CD4-positive, alpha-beta T cell treated with Interleukin-2 at 100 ng/mL for 4 hours (primary cell): ENCODE measurements at places on chromosomes 1 and 21.

DNA sequence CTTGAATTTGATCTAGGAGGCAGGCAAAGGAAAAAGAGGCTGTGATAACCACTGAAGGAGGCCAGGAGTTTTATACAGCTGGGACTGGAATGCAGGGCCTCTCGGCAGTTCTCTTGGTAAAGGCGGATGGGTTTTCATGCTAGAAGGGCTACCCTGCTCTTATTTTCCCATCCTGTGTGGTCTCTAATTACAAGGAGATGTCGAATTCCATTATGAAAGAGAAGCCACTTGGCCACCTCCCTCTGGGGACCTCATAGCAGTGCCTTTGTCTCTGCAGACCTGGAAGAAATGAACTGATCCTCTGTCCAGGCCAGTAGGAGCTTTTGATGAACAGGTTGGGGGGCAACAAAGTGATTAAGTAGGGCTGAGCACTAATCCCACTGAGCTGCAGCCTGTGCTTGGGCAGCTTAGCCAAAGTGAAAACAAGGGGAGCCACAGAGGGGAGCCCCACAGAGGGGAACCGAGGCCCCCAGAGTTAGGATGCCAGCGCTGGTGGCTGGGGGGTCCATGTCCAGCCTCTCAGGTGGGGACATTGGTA is 42.2 kb upstream of the BCAR3 start:
- no peak for DNase-seq

DNA sequence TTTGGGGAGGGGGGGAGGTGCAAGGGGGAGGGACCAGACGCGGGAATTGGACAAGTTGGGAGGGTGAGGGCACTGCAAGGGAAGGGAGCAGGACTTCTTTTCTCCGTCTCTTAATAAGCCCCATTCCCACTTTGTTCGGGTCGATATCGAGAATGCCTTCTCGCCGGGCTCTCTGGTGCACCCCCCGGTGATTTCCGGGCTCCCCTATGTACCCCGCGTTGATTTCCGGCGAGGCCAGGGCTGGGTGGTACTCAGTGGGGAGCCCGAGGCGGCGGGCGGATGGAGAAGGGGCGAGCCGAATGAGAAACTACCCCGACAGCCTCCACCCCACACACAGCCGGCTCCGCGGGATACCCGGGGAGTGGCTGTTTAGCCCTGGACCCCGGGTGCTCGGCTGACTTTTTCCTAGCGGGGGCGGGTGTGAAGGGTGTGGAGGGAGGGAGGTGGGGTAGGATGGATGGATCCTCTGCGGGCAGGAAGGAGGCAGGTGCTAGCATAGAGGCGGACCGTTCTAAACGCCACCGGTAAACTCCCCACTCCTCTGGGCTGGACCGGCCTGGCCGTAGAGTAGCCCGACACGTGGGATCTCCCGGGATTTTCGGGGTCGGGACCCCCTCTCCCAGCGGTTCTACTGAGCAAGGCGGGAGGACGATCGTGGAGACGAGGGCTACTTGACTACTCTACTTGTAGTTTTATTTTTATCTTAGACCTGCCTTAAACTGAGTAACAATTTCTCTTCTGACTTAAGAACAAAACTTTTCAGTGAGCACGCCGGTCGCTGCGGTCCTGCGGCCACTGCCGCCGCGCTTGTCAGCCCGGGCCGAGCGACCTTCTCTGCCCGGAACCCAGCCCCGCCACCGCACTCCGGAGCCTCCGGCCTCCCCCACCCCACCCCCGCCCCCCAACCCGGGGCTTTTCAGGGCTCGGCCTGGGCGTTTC is 1.0 kb downstream of the RNF220 start:
- DNase-seq, result peak; percentile 10

- DNase-seq, result no peak
These were observed 253.1 kb upstream of the IRF2BP2 start for GRCh38 chr1:234862944-234863515.

DNA sequence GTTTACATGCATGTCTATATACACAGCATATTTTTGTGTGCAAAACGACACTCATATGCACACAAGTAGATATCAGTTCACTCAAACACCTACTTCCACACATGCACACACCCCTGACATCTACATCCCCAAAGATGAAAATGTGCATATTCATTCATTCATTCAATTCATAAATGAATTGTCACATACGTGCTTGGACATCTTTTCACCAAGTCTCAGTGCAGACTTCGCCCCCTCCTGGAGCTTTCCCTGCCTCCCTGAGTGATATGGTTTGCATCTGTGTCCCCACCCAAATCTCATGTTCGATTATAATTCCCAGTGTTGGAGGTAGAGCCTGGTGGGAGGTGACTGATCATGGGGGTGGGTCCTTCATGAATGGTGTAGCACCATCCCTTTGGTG is 53.1 kb downstream of the CAMK2N1 start:
- DNase-seq, result no peak

GRCh38 chr1:70790232-70790923 is 257.2 kb downstream of the PTGER3 start:
- DNase-seq, result no peak

GRCh38 chr1:115949156-115949555 is 27.2 kb upstream of the SLC22A15 start:
- DNase-seq, result no peak

GRCh38 chr1:113002297-113002696 is 46.3 kb upstream of the SLC16A1 start:
- DNase-seq, result no peak

GRCh38 chr1:172143384-172144055 is 277.0 kb upstream of the C1orf105 start:
- DNase-seq, result no peak

DNA sequence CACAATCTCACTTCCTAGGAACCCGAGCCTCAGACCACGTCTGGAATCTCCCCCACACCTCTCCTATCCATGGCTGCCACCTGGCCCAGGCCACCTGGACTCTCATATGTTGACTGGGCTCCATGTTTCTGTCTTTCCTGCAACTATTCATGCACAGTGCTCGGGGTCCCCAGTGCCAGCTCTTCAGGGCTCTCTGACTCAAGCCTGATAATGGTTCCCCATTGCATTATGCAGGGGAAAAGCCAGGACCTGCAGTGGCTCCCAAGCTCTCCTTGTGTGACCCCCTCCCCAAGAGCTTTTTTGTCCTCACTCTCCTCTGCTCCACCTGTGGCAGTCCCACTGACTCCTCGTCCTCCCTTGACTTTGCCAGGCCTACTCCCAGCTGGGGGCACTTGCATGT is 417.6 kb downstream of the NPHP4 start:
- no peak for DNase-seq

DNA sequence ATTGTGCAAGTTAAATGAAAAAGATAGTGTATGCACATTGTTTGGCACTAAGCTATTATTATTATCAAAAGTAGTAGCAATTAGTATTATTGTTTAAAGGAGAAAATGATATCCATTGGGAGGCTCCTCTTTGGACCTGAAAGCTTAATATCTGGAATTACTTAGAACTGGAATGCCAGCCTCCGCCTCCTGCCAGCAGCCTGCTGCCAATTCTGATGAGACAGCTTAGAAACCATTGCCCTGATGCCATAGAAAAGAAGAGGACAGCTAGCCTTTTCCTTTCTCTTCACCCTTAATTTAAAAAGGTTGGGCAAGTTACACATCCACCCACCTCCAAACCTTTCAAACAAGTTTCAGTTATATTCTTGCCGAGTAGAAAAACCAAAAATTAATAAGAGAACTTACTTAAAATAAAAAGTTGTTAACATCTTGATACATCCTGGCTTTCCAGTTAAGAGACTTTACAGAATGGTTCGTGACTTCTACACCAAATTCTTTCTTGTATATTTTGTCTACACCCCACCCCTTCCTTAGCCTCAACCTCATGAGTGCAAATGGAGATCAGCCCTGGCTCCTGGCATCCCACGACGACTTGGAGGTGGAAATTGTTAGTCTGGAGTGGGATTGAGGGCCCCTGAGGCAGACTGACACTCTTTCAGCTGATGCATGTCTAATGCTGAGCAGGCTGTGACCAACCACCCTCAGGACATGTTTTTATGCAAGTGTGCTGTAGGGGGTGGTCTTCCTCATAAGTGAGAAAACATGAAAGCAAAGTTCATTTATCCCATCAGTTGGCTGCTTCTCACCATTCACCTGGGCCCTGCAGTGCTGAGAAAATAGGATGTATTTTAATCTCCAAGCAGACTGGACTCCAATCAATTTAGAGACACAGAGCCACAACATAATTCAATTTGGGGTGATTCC is 120.6 kb downstream of the KCNJ15 start:
- no peak for DNase-seq

- DNase-seq, result no peak
These were observed 103.2 kb upstream of the SLC44A3 start for GRCh38 chr1:94716965-94717364.

- no peak for DNase-seq
These were observed 1.5 kb upstream of the SYDE2 start for GRCh38 chr1:85202092-85202863.

DNA sequence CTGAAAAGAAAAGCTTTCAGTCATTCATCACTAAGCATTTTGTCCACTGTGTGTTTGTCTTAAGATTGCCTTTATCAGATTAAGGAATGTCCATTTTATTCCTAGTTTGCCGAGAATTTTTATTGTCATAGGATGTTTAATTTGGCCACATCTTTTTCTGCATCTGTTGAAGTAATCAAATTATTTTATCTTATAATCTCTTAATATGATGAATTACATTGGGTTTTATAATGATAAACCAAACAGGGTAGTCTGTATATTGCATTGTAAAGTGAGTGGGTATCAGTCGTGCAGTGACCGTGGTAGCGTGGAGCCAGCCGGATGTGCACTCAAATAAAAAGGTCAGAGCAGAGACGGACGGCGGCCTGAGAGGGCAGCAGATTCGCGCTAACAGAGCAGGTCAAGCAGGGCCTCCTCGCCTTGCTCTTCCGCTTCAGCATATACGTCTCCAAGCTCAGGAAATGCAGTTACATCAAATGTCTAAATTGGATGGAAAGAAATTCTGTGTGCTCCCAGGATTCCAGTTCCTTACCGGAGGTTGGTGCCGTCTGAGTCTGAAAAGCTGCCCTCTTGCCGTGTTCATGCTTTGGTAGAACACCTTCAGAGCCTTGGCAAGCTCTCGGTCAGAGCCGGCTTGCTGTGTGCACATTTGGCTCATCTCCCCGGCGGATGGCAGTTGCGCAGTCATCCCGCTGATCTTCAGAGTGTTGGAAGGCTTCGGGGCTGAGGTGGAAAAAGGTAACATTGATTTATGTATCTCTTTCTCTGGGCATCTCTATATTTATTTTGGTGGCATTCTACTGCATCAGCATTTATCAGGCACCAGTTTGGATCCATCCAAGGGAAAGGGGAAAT is 51.5 kb downstream of the SCCPDH start:
- no peak for DNase-seq

DNA sequence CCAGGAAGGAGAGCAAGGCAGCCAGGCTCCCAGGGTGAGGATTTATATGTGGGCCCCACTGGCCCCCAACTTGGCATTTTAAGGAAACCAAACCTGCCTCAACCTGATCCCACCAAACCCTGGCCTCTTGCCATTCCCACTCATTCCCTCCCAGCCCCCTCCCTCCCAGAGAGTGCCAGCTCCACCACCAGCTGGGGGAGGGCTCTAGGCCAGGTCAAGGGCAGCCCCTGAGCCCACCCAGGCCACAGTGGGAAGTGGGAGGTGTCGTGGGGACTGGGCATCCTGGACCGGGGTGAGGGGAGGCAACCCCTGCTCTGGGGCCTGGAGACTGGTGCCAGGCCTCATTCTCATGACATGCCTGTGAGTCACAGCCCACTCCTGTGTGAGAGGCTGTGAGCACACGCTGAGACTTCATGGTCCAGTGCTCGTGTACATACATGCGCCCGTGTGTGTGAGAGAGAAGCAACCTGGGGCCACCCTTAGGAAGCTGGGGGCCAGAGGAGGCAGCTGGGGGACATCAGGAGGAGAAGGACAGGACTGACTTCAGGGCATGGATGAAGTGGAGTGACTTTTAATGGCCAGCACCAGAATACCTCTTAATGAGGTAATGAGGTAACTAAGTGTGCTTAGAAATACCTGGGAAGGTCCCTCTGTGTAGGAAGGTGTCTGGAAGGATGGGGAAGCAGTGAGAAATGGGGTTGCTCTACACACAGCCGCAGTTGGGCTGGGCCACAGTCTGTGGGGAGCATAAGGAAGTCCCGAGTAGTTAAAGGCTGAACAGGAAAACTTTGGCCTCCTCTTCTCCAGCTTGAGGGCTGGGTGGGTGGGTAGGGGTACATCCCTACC is at the start of gene S100A2:
S100A2 (minus strand) TSS at position 316 of the 846 bp plus-strand sequence. CDS start 1,967 bp downstream, outside the sequence.
- DNase-seq, result peak; percentile 67

- DNase-seq, result no peak
These were observed 50.2 kb downstream of the DPYD start for GRCh38 chr1:97870589-97870988.
